ENCODE measurements at places on chromosomes 1 and 21. TPM values are rescaled to one million over a fixed set of nuclear protein-coding genes. Genes with fewer than 3 reads are reported as not detected.

NID1 gene
- 87.0 TPM for total RNA-seq

LRRIQ3 gene
- 1.1 TPM for total RNA-seq

FHAD1 gene
- total RNA-seq: 0.51 TPM

ALPL gene
- 0.30 TPM for total RNA-seq

DAB1 gene
- total RNA-seq: not detected

Measured in endothelial cell of umbilical vein (primary cell).